ENCODE measurements at places on chromosomes 6 and 20.

- no peak for DNase-seq
Observed at GRCh38 chr6:139107051-139107450, 27.8 kb upstream of the HECA start.

GRCh38 chr20:3804254-3804751 lies 8.2 kb downstream of the CDC25B start:
- DNase-seq = peak; percentile 31

DNA sequence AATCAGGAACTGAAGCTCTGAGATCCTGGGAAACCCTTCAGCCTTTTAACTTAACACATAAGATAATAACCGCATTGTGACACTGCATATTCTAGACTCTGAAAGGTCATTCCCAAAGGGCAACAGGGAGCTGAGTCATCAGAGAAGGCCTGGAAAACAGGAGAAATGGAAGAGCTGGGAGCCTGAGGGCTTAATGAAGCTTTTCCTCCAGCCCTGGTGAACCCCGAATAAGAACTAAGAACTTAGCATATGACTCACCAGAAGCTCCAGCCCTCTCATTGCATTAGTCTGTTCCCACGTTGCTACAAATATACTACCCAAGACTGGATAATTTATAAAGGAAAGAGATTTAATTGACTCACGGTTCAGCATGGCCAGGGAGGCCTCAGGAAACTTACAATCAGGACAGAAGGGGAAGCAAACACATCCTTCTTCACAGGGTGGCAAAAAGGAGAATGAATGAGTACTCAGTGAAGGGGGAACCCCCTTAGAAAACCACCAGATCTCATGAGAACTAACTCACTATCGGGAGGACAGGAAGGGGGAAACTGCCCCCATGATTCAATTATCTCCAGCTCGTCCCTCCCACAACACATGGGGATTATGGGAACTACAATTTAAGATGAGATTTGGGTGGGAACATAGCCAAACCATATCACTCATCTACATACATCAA lies 648.5 kb downstream of the TFAP2A start:
- peak; percentile 81 for DNase-seq

GRCh38 chr20:33673410-33674293 lies 576 bp downstream of the NECAB3 start:
- no peak for DNase-seq

DNA sequence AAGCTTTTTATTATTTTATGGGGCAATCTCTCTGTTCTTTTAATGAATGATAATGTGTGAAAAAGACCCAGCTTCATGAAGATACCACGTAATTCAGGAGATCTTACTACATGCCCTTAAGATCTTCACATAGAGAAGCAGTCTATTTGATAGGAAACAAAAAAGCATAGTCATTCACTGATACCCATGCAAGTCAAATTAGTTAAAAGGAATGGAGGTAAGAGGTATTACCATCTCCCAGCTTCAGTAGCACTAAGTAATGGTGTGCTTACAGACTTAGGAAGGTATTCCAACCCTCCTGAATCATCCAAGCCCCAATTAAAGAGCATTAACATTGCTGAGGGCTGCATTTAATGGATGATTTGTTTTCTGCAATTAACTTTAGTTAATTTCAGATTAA lies 364.7 kb downstream of the SYNE1 start:
- no peak for DNase-seq

Data from amniotic epithelial cell (primary cell).